ENCODE measurements at places on chromosomes 6 and 20.

DNA sequence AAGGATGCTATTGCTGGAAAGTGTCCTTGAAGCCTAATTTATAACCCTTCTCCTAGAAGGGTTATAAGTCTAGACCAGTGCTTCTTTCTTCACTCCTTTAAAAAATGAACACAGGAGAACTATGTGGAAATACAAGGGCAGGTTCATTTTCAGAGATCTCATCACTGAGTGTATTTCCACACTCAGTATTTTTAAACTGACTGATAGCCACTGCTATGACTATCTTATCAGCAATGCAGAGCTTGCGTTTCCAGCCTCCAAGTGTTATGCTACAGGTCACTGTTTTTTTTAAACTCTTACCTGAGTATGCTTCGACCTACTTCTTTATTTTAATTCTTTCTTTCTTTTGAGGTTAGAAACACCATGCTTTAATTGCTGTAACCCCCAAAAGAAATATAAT lies 319.1 kb downstream of the ARHGAP18 start:
- DNase-seq = no peak

DNA sequence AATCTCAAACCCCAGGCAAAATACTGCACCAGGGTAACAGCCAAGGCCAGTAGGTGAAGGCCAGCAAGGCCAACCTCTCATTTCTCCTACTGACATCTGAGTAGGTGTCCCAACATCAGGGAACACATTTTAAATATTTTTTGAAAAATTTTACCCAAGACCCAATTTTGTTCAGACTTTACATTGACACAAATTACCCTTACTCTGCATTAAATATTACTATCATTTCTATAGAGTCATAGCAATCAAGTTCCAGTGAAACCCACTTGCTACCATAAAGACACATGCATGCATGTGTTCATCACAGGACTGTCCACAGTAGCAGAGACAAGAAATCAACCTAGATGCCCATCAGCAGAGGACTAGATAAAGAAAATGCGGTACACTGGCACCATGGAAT lies 99.9 kb downstream of the NRN1 start:
- DNase-seq = no peak

DNA sequence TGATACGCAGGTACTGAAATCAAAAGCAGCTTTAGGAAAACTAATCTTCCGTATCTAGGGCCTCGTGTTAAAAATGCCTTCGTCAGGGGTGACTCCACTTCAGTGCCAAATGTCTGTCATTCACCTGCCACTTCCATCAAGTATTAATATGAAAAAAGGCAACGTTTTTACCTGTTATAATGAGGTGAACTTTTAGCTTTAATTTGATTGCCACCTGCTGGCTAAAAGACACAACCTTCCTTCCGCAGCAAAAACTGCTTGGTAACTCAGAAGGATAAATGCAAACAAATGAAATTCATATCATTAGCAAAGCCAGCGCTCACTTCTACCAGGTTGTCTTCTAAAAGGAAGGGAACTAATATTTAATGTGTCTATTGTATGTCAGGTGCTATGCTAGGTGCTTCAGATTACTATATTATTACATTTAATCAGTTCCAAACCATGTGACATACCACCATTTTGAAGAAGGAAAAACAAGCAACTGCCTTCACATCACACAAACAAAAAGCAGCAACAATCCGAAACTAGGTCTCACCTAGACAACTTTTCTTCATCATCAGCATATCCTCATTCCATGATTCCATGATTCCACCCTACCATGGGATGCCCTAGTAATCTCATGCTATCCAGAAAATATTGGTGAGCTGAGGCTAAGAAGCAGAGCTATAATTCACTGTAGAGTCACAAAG lies 20.6 kb upstream of the ARHGAP18 start:
- peak; percentile 40 for DNase-seq

DNA sequence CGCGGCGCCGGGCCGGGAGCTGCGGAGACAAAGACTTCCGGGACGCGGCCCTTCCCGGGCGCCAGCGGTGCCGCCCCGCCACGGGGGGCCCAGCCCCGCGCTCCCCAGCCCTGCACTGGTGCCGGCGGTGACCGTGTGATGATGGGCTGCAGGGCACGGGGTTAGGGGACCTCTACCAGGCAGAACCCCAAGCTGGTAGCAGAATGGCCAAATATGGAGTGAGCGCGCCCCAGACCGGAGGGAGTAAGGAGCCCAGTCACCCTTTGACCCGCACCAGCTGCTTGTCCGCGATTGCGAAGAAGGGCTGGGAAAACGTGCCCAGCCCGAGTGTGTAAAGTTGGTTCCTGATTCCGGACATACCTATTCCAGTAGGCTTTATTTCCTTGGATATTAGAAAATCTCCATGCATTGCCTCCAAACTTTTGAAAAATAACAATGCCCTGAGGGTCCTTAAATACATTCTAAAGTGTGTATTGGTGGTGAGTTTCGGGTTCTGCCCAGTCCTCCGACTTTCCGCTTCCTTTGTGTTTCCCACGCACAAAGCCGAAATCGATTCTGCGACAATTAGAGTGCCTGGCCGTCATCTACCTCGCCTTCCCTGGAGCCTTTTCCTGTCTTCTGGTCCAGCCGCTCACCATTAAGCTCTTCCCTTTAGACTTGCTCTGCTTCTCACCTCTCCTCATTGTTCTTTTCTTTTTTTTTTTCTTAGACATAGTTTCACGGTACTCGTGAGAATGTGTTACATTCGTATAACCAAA lies 1.1 kb downstream of the ABRACL start:
- peak; percentile 46 for DNase-seq

DNA sequence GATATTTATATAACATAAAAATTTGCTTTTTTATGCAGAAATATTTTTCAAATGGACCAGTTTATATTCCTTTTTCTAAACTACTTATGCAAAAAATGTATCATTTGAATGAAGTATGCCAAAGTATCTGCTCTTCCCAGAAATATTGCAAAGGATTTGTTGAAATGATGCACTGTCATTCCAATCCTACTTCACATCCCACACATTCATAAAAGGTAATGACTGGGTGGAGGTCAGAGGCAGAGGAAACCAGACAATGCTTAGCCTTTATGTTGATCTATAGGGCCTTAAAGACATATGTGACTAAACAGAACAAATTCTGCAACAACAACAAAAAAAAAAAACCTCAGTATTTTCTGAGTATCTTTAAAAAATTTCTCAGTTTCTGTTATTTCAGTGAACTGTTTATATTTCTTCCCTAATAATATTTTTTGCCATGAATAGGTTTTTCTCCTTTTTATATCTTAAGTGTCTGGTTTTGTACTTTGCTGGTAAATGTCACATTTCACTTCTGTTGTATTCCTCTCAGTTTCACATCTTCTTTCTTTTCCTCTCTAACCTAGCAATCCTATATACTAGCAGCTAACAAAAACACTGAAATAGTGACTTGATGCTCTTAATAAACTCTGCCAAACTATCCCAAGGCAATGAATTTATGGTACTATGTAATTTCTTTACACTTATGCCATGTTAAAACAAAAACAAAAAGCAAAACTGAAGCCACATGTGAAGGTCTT lies 374.1 kb downstream of the BCKDHB start:
- no peak for DNase-seq

GRCh38 chr20:44437497-44437896 lies 38.2 kb upstream of the TTPAL start:
- DNase-seq = no peak
